ENCODE measurements at places on chromosomes 12 and 14.

GRCh38 chr12:127024791-127025190 is 1242.2 kb upstream of the TMEM132C start:
- no peak for DNase-seq

DNA sequence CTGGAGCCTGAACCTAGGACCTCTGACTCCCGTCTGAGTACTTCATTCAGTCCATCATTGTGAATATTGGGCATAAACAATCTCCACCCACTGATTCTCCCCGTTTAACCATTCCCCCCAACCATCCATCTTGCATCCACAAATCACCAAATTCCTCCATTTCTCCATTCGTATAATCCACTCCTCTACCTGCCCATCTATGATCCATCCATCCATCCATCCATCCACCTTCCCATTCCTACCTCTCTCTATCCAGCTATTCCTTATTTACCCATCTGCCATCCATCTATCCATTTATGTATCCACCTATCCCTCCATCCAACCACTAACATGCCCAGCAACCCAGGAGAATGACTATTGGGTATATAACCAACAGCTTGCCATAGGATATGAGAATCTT is 87.5 kb downstream of the CALM1 start:
- DNase-seq = no peak

DNA sequence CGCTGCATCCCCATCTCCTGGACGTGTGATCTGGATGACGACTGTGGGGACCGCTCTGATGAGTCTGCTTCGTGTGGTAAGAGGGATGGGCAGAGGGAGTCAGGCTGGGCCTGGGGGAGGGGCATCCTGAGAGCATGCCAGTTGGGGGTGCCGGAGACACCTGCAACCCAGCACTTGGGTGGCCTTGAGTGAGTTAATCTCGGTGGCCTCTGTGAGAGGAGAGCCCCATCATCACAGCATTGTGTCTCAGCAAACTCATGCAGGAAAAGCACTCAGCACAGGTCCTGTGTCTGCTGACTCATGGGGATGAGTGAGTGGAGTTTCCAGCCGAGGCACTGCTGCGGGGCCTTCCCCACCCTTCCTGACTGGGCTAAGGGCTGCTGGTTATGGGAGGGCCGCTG is 19.6 kb upstream of the LRP1-AS start:
- peak; percentile 46 for DNase-seq

DNA sequence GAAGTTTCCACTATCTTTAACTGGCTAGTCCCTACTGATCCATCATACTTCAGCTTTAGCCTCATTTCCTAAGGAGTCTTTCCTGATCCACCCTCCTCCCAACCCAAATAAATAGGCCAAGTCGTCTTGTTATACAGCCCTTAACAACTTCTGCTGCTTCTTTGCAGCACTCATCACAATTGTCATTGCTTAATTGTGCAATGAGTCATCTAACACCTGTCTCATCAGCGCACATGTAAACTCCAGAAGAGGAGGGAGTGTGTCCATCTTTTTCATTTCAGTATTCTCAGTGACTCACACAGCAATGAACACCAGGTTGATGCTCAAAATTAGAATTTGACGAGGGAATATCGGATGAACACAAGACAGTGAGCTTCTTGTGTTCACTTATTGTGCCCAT is 87.3 kb downstream of the SUDS3 start:
- no peak for DNase-seq

GRCh38 chr14:96662116-96662970 is 134.8 kb upstream of the VRK1 start:
- no peak for DNase-seq

DNA sequence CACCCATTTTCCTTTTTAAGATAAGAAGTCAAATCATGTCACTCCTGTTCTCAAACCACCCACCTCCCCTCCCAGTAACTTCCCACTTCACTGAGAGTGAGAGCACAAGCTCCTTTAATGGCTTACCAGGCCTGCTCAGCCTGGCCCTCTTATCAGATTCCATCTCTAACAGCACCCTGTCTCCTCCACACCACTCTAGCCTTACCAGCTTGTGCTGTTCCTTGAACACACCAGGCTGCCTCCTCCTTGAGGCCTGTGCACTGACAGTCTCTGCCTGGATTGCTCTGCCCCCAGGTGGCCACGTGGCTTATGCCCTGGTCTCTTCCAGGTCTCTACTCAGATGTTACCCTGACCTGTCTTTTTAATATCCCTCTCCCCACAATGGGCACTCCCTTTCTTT is 40.1 kb upstream of the EVL start:
- no peak for DNase-seq

- no peak for DNase-seq
These were observed 16.5 kb downstream of the NPC2 start for GRCh38 chr14:74476607-74477006.

GRCh38 chr14:72828604-72829003 is 65.3 kb downstream of the DPF3 start:
- no peak for DNase-seq

DNA sequence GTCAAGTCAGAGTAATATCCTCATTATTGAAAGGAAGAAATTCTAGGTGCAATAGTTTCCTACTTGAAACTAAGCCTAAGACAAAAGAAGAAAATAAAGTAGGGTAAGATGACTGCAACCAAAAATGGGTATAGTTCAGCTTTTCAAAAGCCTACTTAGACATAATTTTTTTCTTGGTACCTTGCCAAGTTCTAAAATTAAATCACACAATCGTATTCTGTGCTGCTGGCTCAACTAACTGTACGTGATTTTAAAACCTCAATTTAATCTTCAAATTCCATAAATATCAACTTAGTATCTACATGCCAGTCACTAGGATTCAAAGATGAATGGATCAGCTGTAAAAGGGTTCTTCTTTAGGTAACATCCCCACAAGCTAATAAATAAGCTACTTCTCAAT is 56.9 kb downstream of the SCAF11 start:
- no peak for DNase-seq

DNA sequence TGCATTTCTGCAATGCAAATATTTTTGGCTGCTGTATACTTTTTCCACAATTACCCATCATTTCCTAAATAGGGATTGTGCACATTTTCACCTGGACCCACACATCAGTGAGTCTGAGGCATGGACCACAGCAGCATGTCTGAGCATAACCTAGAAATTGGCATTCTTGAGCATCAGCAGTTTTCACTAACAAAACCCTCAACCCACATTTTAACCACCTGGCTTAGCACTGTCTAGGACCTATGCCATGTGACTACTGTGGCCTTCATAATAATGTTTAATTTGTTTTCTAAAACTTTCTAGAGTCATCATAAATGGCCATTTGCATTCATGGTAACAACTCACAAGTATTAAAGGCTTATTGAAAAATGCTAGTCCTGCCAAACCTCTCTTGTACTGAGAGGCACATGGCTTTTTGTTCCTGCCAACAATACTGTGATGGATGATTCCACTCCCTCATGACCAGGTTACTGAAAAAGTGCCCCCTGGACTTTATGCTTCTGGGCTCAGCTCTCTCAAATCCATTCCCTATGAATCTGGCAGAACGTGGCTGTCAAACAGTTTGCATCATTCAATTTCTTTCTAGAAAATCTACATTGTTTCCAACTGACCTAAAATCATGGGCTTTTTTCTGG is 240.0 kb downstream of the MDGA2 start:
- no peak for DNase-seq

GRCh38 chr14:75875958-75876357 is 105.8 kb downstream of the TGFB3 start:
- no peak for DNase-seq

DNA sequence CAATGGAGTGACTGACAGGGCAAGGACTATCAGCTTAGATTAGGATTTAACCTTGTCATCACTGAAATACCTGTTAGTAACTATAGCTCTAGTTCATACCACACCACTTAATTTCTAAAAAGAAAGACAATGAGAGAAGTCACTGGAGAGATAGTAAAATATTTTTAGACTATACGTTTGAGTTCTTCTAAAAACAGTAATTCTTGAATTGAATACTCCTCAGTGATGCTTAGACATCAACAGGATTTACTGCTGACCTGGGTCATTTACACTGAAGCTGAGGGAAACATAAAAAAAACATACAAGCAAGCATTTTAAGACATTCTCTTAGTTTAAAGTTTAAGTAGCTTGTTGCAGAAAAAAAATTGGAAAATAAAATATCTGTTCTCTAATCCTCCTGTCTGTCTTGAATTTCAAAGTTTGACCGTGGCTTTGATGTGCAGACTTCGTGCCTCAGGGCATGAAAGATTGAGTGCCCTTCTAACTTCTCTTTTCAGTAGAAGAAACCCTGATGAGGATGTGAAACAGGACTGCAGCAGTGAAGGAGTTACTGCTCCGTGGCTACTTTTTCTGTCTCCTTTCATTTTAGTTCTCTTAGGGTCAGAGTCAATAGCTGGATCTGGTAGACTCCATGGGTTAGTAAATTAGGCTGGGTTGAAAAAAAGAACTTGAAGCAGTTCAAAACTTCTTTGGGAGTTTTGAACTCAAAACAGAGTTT is 172.2 kb downstream of the PTPRO start:
- DNase-seq = no peak

DNA sequence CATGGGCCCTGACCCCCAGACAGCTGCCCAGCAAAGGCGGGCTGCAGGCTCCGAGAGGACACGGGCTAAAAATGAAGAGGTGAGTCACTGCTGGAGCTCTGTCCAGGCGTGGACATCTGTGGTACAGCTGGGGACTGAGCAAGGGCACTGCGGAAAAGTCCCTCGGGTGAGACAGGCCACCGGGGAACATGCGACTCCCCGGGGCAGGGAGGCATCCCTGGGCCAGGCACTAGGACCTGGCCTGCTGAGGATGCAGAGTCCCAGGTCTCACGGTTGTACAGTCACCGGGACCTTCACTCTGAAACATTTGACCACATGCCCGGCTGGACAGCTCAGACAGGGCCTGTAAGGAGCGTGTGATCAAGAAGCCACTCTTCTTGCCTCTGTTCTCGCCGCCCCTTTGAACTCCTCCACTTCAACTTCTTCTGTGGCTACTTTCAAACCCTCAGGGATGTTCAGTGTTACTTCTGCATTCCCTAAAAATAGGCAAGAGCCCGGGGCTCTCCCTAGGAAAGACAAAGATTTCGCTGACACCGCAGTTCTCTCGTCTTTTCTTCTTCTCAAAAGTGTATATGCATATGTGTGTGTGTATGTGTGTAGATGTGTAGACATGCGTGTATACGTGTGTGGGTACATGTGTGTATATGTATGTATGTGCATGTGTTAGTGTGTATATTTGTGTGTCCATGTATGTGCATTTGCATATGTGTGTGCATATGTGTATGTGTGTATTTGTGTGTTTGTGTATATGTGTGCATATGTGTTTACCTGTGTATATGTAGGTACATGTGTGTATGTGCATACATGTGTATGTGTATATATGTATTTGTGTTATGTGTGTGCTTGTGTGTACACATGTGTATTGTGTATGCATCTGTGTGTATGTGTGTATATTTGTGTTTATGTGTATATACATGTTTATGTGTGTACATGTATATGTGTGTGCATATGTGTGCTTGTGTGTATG is 5.0 kb upstream of the RFLNA start:
- DNase-seq = no peak

DNA sequence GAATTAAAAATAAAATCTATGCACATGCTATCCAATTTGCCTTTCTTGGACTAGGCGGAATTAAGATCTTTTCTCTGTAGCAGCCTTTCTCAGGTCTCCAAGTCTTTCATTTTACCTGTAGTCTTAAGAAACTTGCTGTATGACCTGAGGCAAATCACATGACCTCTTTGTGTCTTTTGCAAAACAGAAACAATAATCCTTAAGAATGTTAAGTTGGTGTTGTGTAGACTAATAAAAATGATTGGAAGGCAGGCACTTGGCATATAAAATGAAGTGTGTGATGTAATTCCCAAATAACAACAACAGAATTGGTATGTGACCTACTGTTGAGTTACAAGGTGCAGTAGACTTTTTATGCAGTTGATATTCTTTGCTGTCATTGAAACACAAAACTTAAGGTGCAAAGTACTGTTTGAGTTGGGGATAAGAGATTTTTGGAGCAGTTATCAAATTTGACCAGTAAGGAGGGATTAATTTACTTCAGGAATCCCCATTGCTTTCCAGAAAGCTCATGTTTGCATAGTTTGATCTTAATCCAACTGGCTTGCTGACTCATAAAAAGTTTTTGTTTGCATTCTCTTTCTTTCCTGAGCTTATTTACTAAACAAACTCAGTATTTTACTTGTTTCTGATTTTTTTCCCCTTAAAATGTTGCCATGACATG is 51.4 kb downstream of the SUSD6 start:
- DNase-seq = no peak

DNA sequence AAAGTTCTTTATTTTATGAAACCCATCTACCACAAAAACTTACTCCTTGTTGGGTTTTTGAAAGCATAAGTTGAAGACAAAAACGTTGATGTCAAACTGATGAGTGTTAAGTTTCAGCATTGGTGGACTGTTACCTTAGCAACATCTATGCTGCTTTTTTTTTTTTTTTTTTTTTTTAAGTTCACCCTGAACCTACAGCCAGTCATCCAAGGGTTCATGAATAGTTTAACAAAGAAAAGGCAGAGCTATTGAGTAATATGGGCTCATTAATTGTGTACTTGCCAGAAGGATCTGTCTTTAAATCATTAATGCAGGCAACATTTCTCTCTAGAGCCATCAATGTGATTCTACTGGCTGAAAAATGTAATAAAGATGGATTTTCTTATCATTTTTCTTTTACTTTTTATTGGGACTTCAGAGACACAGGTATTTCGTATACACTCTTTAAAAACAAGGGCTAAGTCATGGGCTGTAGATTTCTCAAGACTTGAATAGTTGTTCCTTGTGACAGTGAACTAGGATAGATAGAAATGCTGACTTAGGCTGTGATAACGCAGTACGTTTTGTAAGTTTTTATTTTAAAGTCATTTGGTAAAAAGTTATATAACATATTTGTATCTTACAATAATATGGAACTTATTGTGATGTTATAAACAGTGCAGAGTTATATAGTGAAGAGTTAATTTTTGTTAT is at the start of gene PTPRQ:
Gene PTPRQ (plus strand): TSS at position 262 of the 693 bp plus-strand sequence. CDS start 111 bp downstream, at position 373.
- DNase-seq = no peak

DNA sequence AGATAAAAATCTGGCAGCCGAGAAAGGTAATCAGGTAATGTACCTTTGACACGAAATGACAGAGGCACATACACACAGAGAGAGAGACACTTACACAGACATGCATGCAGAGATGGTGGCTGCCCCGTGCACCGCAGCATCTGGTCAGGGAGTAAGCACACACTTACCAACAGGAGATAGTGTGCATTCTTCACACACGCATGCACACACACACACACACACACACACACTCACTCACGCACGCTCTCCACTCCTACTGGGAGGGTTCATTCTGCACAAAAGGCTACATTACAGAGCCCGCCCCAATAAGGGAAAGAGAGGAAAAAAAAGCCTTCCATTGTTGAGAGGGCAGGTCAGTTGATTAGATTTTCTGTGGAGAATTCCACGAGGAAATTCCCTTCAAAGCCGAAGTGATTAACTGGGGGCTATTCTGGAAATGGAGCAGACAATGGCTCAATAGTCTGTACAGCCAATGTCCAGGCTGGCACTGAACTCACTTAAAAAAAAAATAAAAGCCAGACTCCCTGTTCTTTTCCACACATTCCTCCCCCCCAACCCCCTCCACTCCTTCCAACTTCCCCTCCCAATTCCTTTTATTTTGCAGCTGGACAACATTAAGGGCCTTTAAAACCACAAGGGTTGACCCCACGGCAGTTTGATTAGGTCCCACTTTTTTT is 1.4 kb upstream of the SOX5 start:
- no peak for DNase-seq
